Choroid plexus epithelial cell (primary cell): ENCODE measurements at places on chromosomes 16 and 17.
A peak's percentile ranks its signal among the peaks of the same experiment; 100 is the strongest.

GRCh38 chr16:5581908-5582307, 484.3 kb upstream of the EEF2KMT start:
- no peak for DNase-seq

DNA sequence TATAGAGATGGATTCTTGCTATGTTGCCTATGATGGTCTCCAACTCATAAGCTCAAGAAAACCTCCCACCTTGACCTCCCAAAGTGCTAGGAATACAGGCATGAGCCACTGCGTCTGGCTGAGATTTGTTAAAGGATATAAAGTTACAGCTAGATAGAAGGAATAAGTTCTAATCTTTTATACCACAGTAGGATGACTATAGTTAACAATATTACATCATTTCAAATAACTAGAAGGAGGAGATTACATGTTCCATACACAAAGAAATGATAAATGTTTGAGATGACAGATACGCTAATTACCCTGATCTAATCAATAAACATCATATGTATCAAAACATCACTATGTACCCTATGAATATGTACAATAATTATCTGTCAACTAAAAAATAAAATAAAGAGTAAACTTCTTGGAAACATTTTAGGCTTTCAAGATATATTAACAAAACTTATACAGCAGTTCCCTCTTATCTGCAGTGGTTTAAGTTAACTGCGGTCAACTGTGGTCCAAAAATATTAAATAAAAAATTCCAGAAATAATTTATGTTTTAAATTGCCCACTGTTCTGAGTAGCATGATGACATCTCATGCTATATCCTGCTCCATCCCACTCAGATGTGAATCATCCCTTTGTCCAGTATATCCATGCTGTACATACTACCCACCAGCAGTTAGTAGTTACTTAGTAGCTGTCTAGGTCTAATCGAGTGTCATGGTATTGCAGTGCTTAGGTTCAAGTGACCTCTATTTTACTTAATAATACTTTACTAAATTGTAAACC, 129.2 kb upstream of the NACA2 start:
- peak; percentile 5 for DNase-seq

DNA sequence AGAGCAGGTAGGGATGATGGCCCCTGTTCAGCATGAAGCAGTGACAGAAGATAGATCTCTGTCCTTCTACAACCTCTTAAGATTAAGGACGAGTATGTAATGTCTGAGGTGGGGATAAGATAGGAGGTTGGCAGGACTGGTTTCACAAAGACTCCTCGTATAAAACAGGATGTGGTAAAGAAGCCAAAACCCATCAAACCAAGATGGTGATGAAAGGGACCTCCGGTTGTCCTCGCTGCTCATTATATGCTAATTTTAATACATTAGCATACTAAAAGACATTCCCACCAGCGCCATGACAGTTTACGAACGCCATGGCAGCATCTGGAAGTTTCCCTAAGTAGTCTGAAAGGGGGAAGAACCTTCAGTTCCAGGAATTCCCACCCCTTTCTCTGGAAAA, 27.3 kb downstream of the MIS12 start:
- no peak for DNase-seq

GRCh38 chr16:64866021-64866420, 255.8 kb downstream of the CDH11 start:
- peak; percentile 56 for DNase-seq

DNA sequence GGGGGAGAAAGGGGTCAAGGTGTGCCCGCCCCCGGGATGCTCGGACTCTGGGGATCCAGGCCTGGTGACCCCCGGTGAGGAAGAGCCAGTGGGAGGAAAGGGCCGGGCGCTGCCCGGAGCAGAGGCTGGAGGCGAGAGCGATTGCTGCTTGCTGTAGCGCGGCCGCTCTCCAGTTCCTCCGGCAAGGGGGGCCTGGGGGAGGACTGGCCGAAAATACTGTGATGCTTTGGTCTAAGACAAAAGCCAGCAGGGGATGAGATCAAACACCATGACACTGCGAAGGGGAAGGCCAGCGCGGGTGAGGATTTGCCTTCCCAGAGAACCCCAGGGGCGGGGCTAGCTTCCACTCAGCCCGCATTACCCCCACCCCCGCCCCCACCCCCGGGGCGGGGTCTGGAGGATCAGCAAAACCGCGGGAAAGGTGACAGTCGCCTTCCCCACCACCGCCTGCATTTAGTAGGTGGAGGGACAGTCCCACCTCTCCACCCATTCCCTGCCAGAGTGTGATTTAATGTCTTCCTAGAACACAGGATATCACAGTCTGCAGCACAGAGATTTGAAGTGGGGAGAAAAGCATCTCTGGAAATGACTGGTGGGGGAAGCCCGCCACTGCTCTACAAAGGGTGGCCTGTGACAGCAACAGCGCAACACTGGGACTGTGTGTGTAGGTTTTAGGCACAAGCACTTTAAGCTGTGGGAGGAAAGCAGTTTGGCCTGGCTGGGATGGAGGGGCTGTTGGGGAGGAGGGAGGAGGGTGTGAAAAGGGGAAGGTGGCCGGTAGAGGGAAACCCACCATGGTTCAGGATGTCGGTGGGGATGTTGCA, 25.7 kb downstream of the MRC2 start:
- DNase-seq = peak; percentile 53

DNA sequence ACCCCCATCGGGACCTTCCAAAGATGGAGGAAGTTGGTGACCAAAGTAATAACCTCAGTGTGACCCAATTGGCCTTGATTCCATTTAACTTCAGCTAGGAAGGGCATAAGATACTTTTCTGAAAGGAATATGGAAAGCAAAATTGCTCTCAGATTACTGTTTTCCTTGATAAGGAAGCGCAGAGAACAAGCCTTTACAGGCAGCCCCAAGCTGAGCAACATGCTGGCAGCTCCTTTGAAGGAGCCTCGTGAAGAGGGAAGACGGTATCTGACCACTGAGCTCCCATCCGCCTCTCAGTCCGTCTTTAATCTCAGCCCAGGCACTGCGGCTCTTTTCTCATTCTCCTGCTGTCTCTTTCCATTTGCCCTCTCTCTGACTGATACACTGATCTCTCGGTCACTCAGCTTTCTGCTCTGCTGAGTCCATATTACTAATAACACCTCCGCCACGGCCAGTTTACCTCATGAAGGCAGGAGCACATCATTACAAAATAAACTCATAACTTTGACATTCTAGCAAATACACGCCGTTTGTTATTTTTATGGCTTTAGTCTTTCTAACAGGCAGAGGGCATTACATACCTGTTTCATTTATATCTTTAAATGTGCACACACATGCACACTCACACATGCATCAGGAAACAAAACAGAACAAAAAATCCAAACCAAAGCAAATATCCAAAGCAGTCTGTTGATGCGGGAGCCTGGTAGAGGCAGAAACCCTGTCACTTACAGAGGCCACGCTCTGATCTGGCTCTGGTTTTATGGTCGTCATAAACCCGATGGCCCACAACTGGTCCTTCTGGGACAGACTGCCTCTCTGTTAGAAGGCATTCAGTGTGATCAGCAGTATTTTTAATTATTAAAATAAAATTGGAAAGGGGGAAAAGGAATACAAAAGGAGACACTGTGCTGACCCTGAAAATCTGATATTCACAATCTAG, 183.2 kb downstream of the AATF start:
- peak; percentile 36 for DNase-seq

GRCh38 chr16:2038382-2039231, 9.0 kb downstream of the NTHL1 start:
- no peak for DNase-seq

DNA sequence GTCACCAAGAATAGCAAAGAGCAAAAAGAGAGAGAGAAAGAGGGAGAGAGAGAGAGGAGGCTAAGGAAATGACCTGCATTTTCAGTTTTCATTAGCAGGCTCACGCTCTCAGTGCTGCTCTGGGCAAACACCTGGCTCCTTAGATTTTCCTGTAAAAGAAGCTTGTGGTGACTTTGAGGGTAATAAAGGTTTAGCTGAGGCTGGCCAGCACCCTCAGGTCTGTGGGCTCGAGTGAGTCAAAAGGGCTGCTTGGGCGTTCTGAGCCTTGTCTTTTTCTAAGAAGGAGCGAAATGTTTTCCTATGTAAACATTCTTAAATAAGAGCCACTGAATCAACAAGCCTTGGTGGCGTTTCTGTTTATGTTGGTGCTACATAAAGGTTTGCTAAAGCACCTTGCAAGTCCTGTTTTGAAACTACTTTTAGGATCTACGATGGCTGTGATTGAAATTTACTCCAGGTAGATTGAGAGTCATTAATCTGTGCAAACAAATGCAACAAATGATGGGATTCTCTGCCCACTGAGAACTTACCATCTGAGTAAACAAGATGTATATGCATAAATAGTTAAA, 38.8 kb downstream of the SHISA6 start:
- DNase-seq = no peak

DNA sequence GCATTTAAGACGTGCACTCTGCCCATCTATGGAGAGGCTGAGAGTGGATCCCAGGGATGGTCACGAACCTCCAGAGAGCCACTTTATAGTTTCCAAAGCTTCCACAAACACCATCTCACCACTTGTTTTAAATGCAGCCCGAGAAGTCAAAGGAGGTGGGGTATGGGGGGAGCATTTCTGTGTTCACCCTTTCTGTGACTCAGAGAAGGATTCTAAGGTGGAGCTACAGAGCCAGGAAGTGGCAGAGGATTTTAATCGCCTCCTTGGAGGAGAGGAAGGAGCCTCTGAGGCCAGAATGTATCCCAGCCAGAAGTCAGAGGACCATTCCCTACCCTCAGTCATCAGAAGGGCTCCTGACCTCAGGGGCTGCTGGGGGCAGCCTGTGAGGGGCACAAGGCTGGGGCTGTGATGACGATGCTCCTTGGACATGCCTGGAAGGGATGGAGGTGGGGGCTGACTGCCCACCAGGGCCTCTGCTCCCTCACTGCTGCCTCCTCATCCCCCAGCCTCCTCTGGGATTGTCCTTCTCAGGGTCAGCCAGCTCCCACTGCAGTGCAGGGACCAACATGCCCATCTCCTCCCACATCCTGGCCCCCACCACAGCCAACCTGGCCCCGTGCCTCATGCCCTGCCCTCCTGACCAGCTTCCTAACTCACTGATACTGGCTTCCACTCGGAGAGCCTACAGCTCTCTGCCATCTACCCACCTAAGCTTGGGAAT, 2.8 kb downstream of the XYLT2 start:
- peak; percentile 34 for DNase-seq
